ENCODE measurements at places on chromosomes 2 and 18.

DNA sequence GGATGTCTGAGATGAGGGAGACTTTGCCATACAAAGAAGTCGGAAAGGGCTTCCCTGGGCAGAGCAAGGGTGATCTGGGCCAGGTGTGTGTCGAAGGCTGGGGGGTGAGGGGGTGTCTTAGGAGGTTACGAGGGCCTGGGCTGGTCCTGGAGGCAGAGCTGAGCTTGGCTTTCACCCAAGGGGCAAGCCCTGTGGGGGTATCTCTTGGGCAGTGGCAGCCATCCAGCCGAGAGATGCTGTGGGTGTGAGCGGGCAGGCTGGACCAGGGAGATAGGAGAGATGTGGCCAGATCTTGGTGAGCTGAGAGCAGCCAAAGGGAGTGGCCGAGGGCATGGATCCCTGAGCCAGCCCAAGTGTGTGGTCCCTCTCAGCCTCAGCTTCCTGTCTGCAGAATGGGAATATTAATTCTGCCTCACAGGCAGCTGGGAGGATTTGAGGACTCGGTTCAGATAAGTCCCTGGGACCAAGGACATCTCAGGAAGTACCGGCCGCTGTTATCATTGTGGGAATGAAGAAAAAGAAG, 33.0 kb downstream of the MAL start:
- DNase-seq: no peak

DNA sequence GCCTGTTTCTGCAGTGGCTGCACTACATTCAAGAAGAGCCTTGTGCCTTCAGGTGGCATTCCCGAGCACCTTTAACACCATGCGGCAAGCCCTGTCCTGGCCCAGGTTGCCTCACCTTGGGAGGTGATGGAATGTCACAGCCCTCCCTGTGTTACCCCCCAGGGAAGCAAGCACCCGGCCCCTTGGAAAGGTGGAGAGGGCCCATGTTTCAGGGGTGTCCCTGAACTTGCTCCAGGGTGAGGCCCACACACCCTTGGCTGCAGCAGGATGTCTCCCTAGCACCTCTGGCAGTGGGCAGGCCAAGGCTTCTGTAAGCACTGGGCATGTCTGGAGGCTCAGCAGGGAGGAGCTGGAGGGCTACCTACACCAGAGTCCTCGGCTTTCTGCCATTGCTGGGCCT, 29.3 kb upstream of the ACAA2 start:
- no peak for DNase-seq

GRCh38 chr2:74777161-74777900, 56.6 kb upstream of the HK2 start:
- DNase-seq: no peak

DNA sequence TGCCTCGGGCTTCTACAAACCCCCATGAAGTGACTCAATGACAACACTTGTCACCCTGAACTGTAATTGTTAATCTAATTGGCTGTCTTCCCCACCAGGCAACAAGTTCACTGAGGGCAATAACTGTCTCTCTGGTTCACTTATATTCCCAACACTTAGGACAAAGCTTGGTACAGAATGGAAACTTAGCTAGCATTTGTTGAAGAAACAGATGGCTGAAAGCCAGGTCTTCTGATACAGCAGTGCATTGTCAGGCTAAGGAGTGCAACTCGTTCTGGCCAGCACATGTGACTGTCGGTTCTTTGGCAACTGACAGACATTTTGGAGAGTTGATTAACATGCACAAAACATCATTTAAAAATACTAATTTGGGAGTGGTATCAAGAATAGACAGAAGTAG, 14.6 kb upstream of the DNAJC27 start:
- no peak for DNase-seq

DNA sequence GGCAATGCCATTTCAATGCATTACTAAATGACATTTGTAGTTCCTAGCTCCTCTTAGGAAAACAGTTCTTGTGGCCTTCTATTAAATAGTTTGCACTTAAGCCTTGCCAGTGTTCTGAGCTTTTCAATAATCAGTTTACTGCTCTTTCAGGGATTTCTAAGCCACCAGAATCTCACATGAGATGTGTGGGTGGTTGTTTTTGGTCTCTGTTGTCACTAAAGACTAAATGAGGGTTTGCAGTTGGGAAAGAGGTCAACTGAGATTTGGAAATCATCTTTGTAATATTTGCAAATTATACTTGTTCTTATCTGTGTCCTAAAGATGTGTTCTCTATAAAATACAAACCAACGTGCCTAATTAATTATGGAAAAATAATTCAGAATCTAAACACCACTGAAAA, 45.3 kb downstream of the HADHB start:
- DNase-seq: no peak

DNA sequence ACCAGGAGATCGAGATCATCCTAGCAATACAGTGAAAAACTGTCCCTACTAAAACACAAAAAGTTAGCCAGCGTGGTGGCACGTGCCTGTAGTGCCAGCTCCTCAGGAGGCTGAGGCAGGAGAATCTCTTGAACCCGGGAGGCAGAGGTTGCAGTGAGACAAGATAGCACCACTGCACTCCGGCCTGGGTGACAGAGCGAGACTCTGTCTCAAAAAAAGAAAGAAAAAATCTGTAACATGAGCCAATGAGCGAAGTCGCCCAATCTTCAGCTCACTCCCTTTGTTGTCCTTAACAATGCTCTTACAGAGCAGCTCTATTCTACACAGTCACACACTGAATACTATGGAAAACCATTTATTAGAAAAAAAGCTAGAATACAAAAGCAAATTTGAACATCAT, 22.0 kb downstream of the FAM98A start:
- no peak for DNase-seq

- DNase-seq: no peak
These were observed 104.1 kb upstream of the FZD5 start for GRCh38 chr2:207873794-207874193.

- no peak for DNase-seq
These were observed 365.7 kb downstream of the TNS1 start for GRCh38 chr2:217636991-217637561.

- DNase-seq: no peak
These were observed 354.7 kb upstream of the SMIM21 start for GRCh38 chr18:75782204-75782603.

- DNase-seq: no peak
These were observed 247.4 kb downstream of the XIRP2 start for GRCh38 chr2:167135706-167136105.

DNA sequence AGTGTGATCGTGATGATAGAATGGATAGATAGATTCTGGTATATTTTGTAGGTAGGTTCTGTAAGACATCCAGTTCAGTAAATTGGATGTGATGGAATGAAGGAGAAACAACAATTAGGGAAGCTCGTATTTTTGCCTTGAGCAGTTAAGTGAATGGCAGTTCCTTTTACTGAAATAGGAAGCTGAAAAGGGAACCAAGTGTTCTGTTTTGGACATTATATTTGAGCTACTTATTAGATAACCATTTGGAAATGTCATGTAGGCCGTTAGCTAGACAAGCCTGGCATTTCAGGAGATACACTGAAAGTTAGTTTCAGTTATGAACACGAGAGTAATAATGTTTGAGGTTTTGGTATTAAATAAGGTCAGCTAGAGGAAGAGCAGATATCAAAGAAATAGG, 41.5 kb downstream of the MARCHF7 start:
- no peak for DNase-seq

All from non-pigmented ciliary epithelial cell (primary cell).